ENCODE measurements at places on chromosomes 4 and X.

DNA sequence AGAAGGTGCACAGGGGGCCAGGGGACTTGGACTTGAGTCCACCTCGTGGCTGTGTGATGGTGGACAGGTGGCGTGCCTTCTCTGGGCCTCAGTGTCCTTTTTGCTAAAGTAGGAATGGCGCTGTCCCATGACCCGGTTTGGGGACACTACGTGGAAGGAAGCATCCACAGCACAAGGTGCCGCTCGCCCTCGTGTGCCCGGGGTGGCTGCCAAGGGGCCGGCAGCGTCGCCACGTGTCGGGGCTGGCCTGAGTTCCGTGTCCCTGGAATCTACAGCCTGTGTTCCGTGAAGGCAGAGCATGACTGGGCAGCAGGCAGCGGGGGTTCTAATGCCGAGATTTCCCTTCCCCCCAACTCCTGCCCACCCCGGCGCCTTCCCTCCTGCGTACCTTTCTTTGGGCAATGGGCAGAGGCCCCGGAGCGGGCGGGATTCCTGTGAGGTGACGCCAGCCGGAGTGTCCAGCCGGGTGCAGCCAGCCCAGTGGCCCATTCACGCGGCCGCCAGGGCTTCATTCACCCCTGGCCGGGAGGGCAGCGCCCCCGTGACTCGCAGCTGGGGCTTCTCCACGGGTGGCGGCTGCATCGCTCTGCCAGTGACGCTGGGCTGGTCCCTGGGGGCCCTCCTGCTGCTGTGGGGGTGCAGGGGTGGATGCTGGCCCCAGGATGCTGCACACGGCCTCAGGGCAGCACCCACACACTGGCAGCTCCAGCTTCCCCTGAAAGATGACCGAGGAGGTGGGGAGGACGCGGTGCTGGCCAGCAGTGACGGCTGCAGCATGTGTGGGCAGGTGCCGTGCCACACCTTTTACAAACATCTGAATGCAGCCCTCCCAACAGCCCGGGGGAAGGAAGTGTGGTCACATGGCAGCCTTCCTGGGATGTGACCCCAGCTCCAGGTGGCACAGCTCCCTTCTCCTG, 21.2 kb downstream of the DOK7 start:
- no peak for DNase-seq

GRCh38 chrX:2523911-2524310, 23.1 kb upstream of the DHRSX start:
- DNase-seq, result no peak

- no peak for DNase-seq
Observed at GRCh38 chr4:22801391-22801790, 108.7 kb downstream of the GBA3 start.

- DNase-seq, result no peak
Observed at GRCh38 chr4:137651128-137651527, 118.8 kb upstream of the PCDH18 start.

DNA sequence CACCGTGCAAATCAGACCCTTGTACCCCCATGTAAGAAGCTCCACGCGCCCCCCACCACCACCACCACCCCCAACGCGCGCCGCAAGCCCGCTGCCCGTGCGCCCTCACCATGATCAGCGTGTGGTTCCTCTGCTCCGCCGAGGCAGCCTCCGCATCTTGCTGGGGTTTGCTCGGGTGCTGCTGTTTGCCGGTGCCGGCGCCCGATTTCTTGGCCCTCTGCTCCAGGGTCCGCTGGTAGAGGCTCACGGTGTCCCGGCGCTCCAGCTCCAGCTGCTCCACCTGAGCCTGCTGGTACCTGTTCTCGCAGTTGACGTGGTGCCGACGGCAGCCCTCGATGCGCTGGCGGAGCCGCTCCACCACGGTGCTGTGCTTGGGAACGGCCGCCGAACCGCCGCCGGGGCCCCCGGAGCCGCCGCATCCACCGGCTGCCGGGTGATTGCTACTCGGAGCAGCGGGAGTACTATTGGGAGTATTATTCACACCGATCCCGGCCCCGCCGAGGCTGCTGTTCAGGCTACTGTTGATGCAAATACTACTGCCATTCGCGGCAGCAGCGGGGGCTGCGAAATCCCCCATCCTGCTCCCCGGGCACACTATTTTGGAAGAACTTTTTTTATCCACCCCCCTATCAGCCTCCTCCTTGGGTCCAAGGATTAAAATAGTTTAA, 1.1 kb downstream of the MAML3 start:
- peak; percentile 75 for DNase-seq

DNA sequence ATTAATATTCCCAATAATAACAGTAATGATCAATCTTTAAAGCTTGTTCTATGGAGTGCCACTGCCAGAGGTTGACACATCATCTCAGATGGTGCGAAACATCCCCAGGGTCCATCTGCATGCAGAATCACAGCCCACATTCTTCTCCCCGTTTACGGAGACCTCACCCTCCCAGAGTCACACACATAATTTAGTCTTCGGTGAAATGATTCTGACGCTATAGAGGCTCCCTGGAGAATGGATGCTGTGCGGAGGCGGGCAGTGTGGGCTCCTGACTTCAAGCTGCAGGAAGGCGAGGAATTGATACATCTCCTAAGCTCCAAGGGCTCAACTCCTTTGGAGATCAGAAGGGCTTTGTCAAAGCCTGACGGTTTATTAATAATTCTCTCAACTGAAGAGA, 11.0 kb upstream of the ARHGAP36 start:
- no peak for DNase-seq

DNA sequence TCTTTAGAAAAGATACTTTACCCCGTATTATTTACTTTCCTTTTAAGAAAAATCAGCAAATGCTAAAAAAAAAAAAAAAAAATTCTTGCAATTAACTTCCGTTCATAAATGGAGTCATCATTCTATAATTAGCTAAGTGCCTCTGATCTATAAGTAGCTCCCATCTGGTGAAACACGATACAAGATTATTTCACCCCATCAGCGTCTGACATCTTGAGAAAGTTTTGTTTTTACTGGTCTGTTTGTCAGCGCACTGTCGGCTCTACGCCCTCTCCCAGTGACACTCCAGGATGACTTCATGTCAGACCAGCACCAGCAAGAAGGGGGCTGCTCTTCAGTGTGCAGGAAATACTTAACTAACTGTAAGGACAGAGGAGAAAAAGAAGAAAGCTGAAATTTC, 108.3 kb downstream of the AFAP1 start:
- DNase-seq, result peak; percentile 84

DNA sequence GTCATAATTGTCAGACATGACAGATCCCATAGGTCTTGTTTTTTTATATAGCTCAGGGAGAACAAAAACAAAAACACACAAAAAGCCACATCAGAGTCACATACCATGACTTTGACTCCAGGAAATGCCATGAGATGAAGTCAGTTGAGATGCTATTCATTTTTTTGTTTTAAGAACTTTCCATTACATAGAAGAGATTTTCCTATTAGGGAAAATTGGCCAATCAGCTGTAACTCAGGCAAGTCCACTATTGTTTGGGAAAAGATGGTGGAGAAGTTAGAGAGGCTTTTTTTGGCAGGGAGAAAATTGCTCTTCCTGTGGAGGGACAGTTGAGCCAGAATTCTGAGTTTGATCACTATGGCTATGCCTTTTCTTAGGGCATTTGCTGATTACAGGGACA, 72.6 kb downstream of the SMARCA5 start:
- no peak for DNase-seq

DNA sequence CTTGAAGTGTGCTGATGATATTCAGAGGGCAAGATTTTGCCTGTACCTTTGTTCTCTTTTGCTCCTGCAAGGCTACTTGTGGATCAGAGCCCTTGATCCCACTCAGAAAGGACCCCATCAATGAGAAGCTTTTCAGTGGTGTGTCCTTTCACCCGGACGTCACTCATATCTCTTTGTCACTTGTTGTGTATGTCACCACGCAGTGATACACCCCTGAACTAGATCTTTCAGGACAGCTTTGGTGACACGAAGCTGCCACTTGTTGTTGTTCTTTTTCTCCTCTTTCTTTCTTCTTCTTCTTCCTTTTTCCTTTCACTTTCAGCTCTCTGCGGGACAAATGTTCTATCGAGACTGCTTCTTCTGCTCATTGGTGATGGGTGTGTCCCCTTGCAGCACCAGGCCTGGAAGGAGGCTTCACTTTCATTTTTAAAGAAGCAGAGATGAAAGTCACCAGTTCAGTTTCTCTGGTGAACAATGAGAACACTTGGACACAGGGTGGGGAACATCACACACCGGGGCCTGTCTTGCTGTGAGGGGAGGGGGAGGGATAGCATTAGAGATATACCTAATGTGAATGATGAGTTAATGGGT, 83.6 kb downstream of the NBDY start:
- peak; percentile 83 for DNase-seq

DNA sequence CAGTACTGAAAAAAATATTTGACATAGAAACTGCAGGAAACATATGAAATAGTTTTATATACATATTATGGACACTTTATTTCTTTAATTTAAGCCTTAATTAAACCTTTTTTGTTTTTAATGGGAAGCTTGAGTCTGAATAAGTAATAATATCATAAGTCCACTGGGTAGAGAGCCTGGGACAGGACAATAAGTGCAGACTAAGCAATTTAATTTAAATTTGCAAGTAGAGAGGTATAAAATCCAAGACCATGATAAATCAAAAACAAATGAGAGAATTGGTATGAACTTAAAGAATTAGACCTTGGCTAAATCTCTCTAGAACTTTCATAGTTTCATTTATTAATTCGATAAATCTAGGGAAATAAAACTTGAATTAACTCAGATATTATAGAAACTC, 571.2 kb downstream of the ARAP2 start:
- DNase-seq, result no peak

- DNase-seq, result no peak
Observed at GRCh38 chrX:2609431-2610238, 81.5 kb upstream of the CD99 start.

- no peak for DNase-seq
Observed at GRCh38 chr4:108081256-108081655, 87.5 kb downstream of the LEF1 start.

DNA sequence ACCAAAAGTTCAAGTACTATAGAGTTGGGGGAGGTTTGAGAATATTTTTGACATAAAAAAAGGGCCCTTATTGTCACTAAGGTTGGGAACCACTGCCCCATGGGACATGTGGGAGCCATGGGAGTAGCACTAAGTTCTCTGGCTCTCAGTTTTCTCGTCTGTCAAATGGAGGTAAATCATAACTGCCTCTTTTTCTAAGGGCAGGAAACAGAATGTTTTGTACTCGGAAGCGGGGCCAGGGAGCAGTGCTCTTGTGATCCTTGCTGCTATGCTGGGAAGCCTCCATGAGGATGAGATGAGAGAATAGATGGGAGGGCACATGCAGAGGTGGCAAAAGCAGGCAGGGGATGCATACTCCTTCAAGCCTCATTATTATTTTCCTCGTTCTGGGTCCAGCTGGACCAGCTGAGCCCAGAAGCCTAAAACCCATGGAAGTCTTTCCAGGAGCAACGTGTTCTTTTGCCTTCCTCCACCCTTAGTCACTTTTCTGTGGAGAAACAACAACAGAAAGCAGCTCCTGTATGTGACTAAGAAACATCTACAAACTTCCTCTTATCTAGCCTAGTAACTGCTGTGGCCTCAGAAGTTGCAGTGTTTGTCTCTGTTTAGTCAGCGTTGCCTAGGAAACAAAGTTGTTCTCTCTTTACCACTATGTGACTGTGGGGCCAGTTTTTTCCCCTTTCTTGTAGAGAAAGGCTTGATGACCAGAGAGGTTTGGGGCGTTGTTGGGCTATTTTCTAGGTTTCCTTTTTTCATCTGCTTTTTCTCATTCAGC, 64.8 kb downstream of the TSC22D3 start:
- peak; percentile 89 for DNase-seq

DNA sequence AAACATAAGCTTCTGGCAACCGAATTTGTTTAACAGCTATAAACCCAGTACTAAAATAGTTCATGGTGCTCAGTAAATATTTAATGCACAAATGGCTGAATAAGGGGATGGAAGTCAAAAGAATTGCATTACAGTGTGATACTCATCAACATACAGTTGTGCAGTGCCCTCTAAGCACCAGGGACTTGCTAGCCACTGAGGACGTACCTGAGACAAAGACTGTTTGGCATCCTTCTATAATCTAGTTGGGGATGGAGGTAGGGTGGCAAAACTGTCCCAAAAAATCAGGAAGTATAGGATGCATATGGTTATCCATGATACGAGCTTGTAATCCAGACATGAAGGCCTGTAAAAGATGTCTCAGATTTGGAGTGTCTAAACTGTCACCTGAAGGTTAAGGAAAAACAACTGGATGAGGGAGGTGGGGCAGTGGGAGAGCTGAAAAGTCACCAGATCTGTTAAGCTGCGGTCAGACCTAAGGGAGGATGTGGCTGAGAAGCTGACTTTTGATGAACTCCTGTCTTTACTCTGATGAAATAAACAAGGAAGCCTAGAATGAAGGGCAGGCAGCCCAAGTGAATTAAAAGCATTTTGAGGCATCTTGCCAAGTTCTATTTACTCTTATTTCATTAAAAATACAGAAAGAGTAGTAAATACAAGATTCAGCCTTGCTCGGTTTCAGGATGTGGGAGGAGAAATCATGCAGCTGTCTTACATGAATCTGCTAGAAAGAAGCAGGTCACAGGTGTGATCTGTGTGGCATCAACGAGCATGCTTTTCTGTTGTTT, 12.0 kb upstream of the CD38 start:
- DNase-seq, result peak; percentile 34

- DNase-seq, result no peak
Observed at GRCh38 chr4:154160519-154161301, 330.9 kb downstream of the DCHS2 start.
